ENCODE measurements at places on chromosomes 1 and 21.

GRCh38 chr1:190022709-190023108 is 455.0 kb downstream of the BRINP3 start:
- DNase-seq = no peak

DNA sequence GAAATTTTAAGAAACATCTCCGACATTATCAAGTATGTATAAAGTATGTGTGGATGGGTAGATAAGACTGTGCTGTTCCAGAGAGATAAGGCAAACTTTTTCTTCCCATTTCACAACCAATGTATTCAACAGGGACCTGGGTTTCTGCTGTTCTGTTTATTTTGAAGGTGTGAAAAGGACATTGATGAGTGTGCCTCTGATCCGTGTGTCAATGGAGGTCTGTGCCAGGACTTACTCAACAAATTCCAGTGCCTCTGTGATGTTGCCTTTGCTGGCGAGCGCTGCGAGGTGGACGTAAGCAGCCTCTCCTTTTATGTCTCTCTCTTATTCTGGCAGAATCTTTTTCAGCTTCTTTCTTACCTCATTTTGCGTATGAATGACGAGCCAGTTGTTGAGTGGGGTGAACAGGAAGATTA is 174.0 kb downstream of the CRB1 start:
- no peak for DNase-seq

DNA sequence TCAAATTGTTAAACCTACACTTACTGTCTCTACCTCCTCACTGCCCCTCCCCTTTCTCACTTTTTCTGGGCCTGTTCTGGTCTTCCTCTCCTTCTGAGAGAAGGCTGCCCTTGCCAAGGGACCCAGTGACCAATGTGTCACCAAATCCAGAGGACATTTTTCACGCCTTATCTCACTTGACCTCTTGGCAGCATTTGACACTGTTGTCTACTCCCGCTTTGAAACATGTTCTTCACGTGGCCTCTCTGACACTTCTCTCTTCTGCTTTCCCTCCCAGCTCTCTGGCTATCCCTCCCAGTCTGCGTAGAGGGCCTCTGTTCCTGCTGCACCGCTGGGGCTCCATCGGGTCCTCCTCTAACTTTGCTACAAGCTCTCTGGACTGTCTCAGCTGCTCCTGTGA is 25.3 kb downstream of the KCNQ4 start:
- no peak for DNase-seq

DNA sequence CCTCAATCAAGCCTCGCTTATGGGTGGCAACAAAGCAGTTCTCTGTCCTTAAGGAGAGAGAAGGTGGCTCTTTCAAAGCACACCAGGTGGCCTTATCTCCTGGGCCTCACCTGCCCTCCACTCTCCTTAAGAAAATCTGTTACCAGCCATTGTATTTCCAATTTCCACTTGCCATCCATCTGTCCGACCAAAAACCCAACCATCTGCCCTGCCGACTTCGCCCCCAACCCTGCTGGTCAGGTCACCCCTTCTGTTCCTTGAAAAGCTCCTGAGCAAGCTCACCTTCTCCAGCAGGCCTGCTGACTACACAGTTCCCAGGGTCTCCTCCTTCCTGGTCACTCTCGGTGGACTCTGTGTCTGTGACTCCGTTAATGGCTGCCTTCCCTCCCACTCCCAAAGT is 619 bp upstream of the IGFN1 start:
- no peak for DNase-seq

- DNase-seq = no peak
These were observed 1.9 kb upstream of the LHX8 start for GRCh38 chr1:75132242-75132811.

- DNase-seq = no peak
These were observed 72.7 kb downstream of the WDR4 start for GRCh38 chr21:42806509-42807140.

DNA sequence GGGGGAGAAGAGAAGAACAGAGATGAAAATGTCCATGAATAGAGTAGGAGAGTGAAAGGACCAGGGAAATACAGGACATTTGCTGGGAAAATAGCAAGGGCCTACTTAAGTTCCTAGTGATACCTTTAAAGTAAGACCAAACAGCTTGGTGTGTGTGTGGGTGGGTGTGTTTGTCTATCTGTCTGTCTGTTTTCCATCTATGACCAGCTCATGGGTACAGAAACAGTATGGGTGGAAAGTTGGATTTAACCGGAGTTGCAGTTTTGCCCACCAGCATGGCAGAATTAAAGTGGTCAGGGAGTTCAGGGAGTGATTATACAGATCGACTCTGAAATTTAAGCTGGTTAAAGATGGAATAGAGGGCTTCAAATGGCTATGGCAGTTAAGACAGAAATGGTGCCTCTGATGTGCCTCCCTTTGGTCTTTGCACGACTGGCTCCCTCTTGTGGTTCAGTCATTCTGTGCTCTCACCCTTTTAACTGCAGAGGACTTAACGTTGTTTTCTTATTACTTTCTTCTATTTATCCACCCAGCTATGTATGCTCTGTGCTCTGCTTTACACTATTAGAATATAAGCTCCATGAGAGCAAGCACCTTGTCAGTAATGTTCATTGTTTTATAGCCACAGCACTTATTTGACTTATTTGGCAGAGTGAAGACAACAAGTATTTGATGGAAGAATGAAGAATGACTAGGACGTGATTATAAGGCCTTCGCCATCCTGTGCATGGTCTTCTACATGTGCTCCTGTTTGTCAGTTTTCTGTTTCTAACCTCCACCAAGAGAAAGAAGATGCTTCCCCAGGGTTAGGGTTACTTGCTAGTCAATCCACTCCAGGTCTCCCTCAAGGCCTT is 72.7 kb upstream of the AK4 start:
- peak; percentile 29 for DNase-seq

DNA sequence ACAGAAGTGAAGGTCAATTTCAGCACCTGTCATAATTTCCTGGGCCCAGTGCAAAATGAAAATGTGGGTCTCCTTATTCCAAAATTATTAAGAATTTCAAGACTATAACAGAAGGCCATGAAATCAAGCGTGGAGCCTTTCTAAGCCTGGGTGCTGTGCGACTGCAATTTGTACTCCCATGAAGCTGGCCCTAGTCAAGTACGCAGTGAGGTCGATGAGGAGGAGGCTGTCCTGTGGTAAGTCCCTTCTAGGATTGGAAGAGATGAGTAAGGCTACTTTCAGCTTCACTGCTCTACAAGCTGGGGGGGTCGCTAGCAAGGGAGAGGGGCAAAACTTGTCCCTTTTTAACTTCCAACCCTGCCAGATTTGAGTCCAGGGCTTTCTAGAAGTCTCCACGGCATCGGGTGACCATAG is 410 bp upstream of the NUDC start:
- DNase-seq = no peak

DNA sequence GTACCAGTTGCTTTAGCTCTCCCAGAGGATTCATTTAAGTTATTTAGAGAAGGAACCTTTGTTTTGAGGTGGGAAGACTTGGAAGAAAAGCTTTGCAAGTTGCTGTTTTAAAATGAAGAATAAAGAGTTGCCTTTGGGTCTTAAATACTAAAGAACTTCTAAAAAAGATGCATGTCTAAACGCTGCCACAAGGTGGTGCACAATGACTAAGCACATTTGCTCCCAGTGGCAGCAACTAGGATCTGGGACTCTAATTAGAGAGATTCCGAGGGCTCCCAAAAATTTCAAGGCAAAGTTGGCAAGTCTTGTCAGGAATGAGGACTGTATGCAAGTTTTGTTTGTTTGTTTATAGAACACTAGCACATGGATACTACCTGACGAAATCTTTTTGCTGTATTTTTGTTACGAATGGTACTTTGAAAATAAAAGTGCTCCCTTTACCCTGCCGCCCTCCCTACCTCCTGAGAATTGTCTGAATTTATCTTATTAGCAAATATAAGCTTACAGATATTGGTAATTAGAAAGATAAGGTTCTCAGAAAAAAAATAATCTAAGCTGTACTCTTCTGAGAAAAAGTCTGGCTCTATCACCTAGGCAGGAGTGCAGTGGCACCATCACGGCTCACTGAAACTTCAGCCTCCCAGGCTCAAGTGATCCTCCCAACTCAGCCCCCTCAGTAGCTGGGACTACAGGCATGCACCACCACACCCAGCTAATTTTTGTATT is 121.8 kb downstream of the HFM1 start:
- DNase-seq = no peak

GRCh38 chr1:31691951-31692350 is 11.9 kb downstream of the COL16A1 start:
- DNase-seq = no peak

DNA sequence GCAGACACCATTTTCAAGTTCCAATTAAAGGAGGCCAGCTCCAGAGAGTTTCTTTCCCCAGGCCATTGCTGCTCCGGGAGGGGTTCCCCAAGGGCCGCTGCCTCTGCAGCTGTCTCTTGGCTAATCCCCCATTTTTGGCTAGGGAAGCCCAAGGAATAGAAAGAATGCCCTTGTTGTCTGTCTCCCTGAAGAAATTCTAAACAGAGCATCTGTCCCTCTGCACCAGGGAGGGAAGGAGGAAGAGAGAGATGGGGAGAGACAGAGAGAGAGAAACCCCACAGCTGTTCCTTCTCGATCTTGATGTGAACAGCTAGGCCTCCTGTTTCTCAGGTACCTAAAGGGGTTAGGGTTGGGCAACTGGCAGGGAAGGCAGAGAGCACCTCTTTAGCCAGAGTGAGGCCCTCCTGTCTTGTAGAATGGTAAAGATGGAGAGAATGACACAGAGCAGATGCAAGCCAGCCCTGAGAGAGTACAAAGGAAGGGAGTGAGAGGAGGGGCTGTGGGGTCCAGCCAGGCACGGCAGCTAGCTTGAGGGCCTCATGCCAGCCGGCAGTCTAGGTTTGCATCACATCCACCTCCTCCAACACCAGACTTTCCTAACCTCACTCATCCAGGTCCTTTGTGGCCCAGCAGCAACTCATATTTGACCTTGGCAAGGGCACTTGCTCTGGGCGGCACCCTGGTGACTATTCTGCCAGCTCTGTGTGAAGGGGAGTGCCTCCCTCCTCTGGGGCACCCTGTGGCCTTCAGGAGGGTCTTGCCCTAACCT is 13.1 kb downstream of the OPTC start:
- no peak for DNase-seq

GRCh38 chr1:167762061-167762746 is 40.4 kb downstream of the MPZL1 start:
- no peak for DNase-seq

DNA sequence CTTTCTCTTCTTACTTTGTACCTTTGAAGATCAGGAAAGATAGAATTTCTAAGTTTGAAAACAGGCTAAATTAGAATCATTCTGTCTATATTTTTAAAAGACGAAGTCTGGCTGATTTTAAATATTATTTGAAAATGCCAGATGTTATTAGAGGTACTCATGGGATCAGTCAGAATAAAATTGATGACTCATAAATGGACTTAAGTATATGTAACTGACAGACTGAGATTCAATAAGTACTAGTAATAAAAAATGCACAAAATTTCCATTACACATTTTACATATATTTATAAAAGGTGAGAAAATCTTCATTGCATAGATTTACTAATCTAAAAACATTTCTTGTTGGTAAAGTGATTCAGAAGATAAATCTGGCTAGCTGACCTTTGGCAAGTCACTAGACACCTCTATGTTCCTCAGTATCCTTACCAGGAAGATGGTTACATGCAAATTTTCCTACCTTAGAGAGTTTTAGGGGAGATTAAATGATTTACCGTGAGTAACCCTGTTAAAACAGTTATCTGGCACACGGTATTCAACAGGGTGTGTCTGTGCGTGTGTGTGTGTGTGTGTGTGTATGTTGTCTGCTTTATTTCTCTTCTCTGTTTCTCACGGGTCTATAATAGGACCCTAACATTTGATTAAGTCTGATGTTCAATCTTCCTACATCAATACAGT is 189.0 kb downstream of the RUNX1 start:
- DNase-seq = no peak

- no peak for DNase-seq
These were observed at the start of gene KRTAP8-1 for GRCh38 chr21:30813174-30813573. KRTAP8-1 (minus strand) TSS chr21:30813274; CDS start chr21:30813220, 54 bp downstream.

DNA sequence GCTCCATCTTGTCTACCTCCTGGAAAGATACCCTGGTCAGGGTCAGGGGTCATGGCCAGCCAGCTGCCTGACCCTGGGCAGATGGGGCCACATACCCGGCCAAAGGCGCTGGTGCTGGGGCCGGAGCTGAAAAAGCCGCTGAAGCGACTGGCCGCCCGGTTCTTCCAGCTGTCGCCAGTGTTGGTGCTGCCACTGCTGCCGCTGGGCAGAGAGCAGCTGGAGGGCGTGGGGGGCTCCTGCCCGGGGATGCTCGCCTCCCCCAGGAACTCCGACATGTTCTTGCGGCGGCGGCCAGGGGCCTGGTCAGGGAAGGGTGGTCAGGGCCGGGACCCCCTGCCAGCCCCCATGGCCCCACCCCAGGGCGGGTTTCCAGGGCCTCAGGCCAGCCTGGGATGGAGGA is 7.2 kb upstream of the TNFRSF25 start:
- DNase-seq = no peak

DNA sequence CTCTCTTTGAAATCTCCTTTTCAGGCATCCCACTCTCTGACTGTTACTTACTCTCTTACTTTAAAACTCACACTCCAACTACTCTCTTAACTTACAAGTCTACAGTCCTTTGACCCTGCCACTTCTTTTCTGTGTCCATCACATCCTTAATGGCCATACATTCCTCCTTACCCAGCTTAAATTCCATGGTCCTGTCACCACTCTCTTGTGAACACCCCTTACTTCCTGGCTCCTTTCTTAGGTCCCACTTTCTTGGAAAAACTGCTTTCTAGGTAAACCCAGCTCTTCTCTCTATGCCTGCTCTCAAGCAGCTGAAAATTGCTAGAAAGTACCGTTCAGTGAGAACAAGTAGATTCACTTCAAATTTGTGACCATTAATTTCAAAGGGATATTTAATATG is 109.1 kb downstream of the OLFML2B start:
- no peak for DNase-seq

DNA sequence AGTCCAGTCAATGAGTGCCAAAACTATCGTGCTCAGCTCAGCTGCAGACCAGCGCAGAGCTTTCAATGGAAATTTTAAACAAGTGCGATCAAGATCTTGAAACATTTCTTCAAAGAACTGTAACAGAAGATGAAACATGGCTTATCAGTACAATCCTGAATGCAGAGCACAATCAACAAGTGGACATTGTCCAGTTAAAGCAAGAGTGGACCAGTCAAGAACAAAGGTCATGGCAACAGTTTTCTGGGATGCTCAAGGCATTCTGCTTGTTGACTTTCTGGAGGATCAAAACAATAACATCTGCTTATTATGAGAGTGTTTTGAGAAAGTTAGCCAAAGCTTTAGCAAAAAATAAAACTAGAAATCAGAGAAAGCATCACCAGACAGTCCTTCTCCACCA is 374.2 kb downstream of the SETD4 start:
- DNase-seq = no peak

- DNase-seq = no peak
These were observed 2.5 kb downstream of the LMX1A start for GRCh38 chr1:165353731-165354671.

DNA sequence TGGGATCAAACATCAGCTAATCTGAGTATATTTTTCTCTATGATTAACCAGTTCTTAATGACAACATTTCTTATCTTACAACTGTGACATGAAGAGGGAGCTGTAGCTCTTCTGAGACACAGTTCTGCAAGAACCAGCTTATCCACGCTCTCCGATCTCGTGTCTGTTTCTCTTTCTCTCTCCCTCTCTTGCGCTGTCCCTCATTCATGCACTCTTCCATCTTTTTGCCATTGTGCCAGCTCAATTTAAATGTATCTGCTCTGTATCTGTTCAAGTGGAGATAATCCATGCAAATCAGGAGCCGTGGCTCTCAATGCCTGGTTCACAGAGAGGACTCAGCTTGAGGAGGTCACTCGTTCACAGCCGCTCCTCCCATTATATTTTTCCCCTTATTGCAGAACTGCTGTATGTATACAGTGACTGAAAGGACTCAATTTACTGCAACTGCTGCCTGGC is 494.7 kb upstream of the ADGRL2 start:
- DNase-seq = no peak
